ENCODE measurements at places on chromosomes 1 and 21.

DNA sequence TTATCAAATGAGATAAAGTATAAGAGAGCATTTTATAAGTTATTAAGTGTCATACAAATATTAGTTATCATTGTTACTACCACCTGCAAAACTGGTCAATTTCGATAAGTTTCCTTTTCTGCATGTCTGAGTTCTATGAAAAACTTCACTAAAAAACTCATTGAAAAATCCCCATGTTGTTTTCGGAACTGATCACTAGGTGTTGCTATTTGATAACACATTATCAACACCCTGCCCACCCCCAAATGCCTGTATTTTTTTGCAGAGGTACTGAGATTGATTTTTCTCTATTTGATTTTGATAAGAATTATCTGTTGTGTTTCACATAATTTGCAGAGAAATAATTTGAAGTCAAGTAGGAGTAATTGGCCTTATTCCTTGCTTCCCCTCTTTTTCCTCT, 22.1 kb upstream of the DISP1 start:
- no peak for DNase-seq

- no peak for DNase-seq
Observed at GRCh38 chr1:202193614-202194327, at the start of gene LGR6. Gene LGR6 (plus strand): TSS chr1:202193799. CDS start chr1:202193990, 191 bp downstream.

GRCh38 chr1:244056577-244056976, 5.5 kb downstream of the ZBTB18 start:
- DNase-seq: no peak

GRCh38 chr1:36203554-36204346, 20.5 kb upstream of the THRAP3 start:
- no peak for DNase-seq

DNA sequence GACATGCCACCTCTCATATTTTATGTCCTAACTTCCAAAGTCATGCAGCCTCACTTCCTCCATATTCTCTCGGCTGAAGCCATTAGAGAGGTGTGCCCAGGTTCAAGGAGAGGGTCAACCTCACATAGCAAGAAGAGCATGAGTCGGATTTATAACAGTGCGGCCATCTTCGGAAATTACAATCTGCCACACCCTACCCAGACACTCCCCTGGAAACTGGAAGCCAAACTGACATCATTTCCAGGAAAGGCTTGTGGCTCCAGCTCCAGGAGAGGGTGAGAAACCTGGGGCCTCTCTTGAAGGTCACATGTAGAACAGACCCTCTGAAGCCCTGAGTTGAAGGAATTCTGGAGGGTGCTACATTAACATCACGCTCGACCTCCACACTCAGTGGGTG, 73.5 kb downstream of the RRAGC start:
- DNase-seq: no peak

DNA sequence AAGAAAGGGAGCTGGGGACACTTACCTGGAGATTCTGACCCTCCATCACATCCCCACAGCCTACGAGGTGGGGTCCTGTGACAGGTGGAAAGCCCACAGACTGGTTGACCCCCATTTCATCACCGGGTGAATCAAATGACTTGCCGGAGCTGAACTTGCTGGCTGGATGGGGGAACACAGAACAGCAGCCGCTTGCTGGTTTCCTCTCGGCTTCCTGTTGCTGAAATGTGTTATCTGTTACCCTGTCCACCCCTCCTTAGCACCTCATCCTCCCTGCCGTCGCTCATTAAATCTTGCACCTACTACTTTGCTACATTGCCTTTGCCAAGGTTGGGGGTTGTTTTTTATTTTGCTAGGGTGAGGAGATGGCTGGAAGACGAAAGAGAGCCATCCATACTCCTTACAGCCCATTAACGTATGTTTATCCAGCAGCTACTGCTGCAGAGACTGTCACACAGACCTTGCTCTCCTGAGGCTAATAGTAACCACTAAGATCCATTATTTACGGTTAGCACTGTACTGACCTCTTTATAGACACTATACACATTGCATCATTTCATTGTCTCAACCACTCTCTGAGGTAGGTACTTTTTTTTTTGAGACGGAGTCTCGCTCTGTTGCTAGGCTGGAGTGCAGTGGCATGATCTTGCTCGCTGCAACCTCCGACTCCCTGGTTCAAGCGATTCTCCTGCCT, 7.0 kb downstream of the PAFAH2 start:
- DNase-seq: peak; percentile 22

GRCh38 chr1:32390904-32391870, 3.1 kb downstream of the BSDC1 start:
- no peak for DNase-seq

GRCh38 chr1:185398599-185398998, 81.6 kb upstream of the IVNS1ABP start:
- no peak for DNase-seq

- no peak for DNase-seq
Observed at GRCh38 chr1:164635803-164636731, 77.1 kb downstream of the PBX1 start.

DNA sequence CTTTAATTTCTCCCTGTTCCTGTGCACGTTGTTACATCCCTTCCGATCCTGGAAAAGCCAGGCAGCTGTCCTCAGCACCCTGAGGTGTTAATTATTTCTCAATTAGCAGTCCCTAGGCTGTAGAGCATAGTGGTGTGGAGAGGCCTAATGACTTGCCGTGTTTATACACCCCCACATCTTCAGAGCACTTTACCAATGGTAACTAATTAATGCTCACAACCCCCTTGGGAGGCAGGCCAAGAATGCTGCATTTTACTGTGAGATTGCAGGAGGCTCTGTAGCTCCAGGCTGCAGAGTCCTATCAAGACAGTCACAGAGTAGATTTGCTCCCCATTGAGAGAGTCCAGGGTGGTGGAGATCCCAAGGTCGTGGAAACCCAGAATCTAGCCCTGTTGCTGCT, 2.4 kb upstream of the PARS2 start:
- DNase-seq: no peak
